ENCODE measurements at places on chromosomes 5 and 9. TPM values are rescaled to one million over a fixed set of nuclear protein-coding genes. Genes with fewer than 3 reads are reported as not detected.

The MYMK gene
- total RNA-seq = not detected

The ANKRD20A1 gene
- 1.2 TPM for total RNA-seq

The SEMA6A gene
- 0.24 TPM for total RNA-seq

The CFAP157 gene
- total RNA-seq = not detected

The ZNF883 gene
- total RNA-seq = 0.24 TPM

The N4BP3 gene
- 3.3 TPM for total RNA-seq

The OBP2B gene
- not detected for total RNA-seq

The FBP1 gene
- total RNA-seq = not detected

GRCh38 chr9:33225319-33226147, 14.4 kb upstream of the SPINK4 start:
- peak overlapping the region; percentile 0 for H3K27ac ChIP-seq
- peak; percentile 92 for DNase-seq
- H3K4me3 ChIP-seq = no peak overlapping the region
- H3K27me3 ChIP-seq = peaks cover 3% of the 10 kb centered on the region
- peaks cover 23% of the 10 kb centered on the region for H3K4me1 ChIP-seq
- H3K36me3 ChIP-seq = no peaks in the 10 kb centered on the region

DNA sequence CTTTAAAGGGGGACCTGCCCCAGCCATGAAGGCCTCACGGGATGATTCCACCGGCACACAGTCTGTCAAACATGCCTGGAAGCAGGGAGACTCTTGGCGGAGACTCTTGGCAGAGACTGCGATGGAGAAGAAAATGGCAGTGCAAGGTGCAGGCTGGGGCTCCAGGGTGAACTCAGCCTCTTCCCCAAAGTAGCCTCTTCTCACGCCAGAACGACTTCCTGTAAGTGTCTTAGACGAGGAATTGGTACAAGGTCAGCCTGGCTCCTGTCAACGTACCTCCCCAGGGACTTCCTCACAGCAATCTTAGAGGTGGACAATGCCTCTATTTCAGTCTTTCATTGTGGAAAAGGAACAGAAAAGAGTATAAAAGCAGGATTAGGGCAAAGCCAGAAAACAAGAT, 109.3 kb downstream of the UGCG start:
- no peaks in the 10 kb centered on the region for H3K36me3 ChIP-seq
- peaks cover 22% of the 10 kb centered on the region for H3K4me1 ChIP-seq
- no peak overlapping the region for H3K4me3 ChIP-seq
- H3K27me3 ChIP-seq = peaks cover 28% of the 10 kb centered on the region

- no peaks in the 10 kb centered on the region for H3K27me3 ChIP-seq
- H3K27ac ChIP-seq = peak overlapping the region; percentile 99
- peaks cover 52% of the 10 kb centered on the region for H3K4me1 ChIP-seq
- peak overlapping the region; percentile 100 for H3K4me3 ChIP-seq
Observed at GRCh38 chr9:5629312-5630080, 589 bp downstream of the RIC1 start.

DNA sequence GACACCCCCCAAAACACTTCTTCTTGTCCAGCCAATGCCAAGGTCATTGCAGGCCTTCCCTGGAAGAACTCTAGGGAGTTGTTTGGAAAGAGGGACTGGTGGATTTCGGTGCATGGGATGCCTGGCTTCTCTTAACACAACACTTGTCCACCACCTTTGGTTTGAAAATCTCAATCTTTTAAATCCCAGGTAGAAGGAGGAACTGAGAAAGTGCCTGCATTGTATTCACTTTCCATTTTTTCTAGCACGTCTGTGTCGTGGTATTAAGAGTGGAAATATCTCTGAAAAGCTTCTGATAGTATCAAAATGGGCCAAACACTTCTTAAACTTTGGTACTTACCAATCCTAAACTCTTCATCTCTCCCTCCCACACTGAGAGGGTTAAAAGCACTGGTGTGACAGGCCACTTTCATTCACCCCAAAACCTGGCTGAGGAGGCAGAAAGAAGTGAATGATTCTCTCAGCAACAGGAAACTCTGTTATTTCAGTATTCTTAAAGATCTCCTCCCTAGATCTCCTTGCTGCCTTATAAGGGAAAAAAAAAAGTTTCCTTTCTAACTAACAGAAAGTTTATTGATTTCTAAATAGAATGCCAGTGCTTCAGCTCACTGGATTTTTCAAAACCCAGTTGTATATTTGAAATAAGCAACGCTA, 3.9 kb upstream of the NFIB start:
- H3K27me3 ChIP-seq = peaks cover 69% of the 10 kb centered on the region
- H3K4me3 ChIP-seq = no peak overlapping the region
- H3K27ac ChIP-seq = no peak overlapping the region
- no peak for DNase-seq

GRCh38 chr5:167578977-167579692, 712.3 kb upstream of the WWC1 start:
- H3K27ac ChIP-seq = no peak overlapping the region
- H3K4me1 ChIP-seq = no peaks in the 10 kb centered on the region
- H3K27me3 ChIP-seq = peaks cover 6% of the 10 kb centered on the region
- H3K4me3 ChIP-seq = no peak overlapping the region

DNA sequence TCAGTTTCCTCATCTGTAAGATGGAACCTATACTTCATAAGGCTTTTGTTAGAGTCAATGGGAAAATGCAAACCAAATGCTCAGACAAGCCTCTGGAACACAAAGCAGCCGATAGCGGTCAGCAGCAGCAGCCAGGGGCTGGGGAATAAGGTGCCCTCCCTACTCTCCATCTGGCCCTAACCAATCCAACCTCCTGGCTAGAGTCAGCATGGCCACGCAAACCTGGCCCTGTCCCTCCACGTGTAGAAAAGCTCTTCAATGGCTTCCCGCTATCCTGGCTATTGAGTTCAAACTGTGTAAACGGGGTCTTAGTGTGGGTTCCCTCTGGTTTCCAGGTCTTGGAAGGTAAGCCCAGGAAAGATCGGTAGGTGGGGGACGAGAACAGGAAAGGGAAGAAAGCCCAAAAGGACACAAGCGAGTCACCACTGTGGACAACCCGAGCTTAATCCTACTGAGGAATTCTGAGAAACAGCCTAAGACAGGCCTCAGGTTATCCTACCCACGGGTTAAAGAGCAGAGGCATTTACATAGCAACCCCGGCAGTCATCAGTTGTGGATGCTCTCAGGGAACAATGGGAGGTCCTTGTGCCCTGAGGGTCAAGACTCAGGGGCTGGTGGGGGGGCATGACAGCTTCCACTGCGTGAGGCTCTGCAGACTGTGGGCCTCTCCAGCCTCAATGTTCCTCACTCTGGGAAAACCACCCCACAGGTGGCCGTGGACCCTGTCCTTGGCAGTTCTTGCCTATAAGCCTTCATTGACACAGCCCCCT, 30.9 kb downstream of the FABP6 start:
- no peak for DNase-seq
- H3K27me3 ChIP-seq = peaks cover 2% of the 10 kb centered on the region
- no peaks in the 10 kb centered on the region for H3K4me1 ChIP-seq
- H3K27ac ChIP-seq = no peak overlapping the region
- H3K36me3 ChIP-seq = no peaks in the 10 kb centered on the region

GRCh38 chr5:142829801-142830220, 59.6 kb downstream of the ARHGAP26 start:
- H3K4me3 ChIP-seq = no peak overlapping the region
- DNase-seq = no peak
- H3K36me3 ChIP-seq = peaks cover 2% of the 10 kb centered on the region

DNA sequence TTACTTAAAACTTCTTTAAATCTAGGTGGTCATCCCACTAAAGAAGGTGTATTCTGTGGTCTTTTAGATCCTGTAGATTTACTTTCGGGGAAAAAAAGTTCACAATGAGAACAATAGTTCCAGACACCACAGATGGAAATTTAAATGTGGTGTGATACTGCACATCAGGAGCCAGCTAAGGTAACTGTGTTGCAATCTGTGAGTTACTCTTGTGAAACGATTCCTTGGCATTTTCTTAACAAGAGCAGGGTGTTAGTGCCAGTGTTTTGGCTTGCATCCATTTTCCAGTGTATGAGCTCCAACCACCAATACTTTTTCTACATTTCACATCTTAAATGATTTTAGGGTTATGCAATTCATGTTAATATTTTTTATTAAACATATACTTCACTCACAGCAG, 674.5 kb downstream of the CETN3 start:
- H3K4me1 ChIP-seq = no peaks in the 10 kb centered on the region
- H3K27me3 ChIP-seq = no peaks in the 10 kb centered on the region
- DNase-seq = no peak
- no peak overlapping the region for H3K27ac ChIP-seq

GRCh38 chr9:21684831-21685362, 117.5 kb upstream of the MTAP start:
- H3K27me3 ChIP-seq = no peaks in the 10 kb centered on the region
- peak overlapping the region; percentile 17 for H3K4me3 ChIP-seq
- no peak for DNase-seq
- no peaks in the 10 kb centered on the region for H3K36me3 ChIP-seq

DNA sequence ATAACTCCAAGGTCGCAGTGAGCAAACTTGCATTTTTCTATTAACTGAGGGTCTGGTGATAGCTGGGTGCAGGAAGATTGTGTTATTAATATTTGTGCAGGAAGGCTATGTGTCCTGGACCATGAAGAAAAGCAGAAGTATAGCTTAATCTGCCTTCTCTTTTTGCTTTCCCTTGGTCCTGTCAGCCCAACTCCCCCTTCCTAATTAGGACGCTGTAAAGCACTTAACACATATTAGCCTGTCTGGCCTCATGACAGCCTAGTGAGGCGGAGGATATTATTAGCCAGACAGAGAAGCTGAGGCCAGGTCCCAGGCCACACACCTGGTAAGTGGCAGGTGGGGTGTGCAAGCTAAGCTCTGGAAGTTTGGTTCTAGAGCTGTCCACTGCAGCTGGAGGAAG, 29.5 kb downstream of the SLC46A2 start:
- no peak for DNase-seq
- H3K27me3 ChIP-seq = no peaks in the 10 kb centered on the region
- H3K4me3 ChIP-seq = no peak overlapping the region
- no peak overlapping the region for H3K27ac ChIP-seq

DNA sequence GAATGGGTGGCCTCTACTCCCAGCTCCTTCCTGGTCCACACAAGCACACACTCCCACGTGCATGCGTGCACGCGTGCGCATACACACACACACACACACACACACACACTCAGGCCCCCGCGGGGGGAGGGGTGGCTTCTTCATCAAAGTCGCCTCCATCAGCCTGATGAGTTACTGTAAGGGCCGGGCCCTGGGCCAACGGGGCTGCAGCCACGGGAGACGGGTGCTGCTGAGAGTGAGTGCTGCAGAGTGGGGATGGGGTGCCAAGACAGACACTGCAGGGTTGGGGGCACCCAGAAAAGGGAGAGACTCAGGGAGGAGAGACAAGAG, 18.1 kb downstream of the CNTFR start:
- no peak overlapping the region for H3K4me3 ChIP-seq
- no peaks in the 10 kb centered on the region for H3K4me1 ChIP-seq
- H3K36me3 ChIP-seq = no peaks in the 10 kb centered on the region
- H3K27me3 ChIP-seq = peaks cover 18% of the 10 kb centered on the region
- no peak overlapping the region for H3K27ac ChIP-seq
- no peak for DNase-seq

GRCh38 chr9:18077941-18078678, 395.8 kb upstream of the ADAMTSL1 start:
- H3K27ac ChIP-seq = no peak overlapping the region
- DNase-seq = no peak
- no peaks in the 10 kb centered on the region for H3K36me3 ChIP-seq
- H3K4me3 ChIP-seq = no peak overlapping the region
- no peaks in the 10 kb centered on the region for H3K4me1 ChIP-seq

GRCh38 chr5:50744776-50745175, 78.3 kb downstream of the PARP8 start:
- peak overlapping the region; percentile 91 for H3K27ac ChIP-seq
- peak overlapping the region; percentile 90 for H3K4me3 ChIP-seq
- H3K36me3 ChIP-seq = peaks cover 11% of the 10 kb centered on the region
- DNase-seq = no peak
- H3K27me3 ChIP-seq = no peaks in the 10 kb centered on the region

- H3K27ac ChIP-seq = no peak overlapping the region
- no peak for DNase-seq
- no peak overlapping the region for H3K4me3 ChIP-seq
- peaks cover 13% of the 10 kb centered on the region for H3K36me3 ChIP-seq
Observed at GRCh38 chr9:110131499-110131898, 76.5 kb downstream of the C9orf152 start.

DNA sequence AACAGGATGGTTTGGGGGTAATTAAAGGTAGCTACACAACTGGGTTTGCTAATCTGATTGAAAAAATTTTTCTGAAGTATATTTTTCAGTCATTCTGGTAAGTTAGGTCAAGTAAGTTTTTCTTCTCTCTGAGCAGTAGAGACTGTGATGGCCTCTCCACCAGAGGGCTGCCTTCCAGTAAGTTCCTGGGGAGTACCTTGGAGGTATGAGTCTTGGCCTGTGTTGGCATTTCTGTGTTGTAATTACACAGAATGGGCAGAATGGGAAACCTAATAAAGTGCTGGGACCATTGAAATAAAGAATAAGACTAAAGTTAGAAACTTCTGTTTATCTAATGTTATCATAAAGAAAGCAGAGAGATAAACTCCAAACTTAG, 430.8 kb downstream of the ARHGEF28 start:
- peaks cover 7% of the 10 kb centered on the region for H3K27me3 ChIP-seq
- H3K36me3 ChIP-seq = no peaks in the 10 kb centered on the region
- no peak overlapping the region for H3K27ac ChIP-seq
- no peak overlapping the region for H3K4me3 ChIP-seq
- H3K4me1 ChIP-seq = no peaks in the 10 kb centered on the region
- no peak for DNase-seq

DNA sequence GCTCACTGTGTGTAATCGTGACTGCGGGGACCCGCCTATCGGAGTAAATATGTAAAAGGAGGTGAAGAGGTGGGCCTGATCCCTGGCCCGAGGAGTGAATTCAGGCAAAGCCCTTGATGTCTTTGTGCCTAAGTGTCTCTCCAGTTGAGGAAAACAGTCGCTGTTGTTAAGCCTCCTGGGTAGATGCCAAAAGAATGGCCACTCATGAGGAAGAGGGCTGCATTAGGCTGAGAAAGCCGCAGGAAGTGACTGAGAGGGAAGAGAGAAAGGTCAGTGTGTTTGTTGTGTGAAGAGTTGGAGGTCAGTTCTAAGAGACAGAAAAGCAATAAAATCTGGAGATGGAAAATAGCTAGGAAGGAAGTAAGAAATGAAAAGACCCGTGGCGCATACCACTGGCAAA, 35.8 kb upstream of the PIP5K1B start:
- H3K4me3 ChIP-seq = no peak overlapping the region
- no peak overlapping the region for H3K27ac ChIP-seq
- peaks cover 17% of the 10 kb centered on the region for H3K4me1 ChIP-seq
- H3K36me3 ChIP-seq = no peaks in the 10 kb centered on the region
- peaks cover 1% of the 10 kb centered on the region for H3K27me3 ChIP-seq

DNA sequence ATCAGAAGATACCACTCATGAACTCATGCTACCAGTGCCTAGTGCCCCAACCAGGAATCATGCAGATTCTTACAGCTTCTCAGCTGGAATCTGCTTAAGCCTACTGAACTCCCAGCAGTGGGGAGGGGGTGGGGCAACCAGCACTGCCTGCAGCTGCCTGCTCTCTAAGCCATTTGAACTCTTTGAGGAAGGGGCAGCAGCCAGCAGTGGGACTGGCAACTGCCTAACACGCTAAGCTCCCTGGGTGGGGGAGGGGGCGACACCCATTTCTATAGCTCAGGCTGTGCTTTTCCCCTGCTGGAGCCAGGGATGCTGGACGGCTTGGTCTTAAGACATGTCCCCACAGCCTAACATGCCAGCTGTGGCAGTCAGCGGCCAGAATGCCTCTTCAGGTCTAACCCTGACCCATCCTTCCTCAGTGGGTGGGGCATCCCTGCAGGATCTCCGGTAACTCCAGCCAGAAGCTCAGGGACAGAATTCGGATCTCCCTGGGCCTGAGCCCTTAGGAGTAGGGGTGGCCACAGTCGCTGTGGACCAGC, 889.7 kb downstream of the CDH9 start:
- H3K27me3 ChIP-seq = no peaks in the 10 kb centered on the region
- H3K36me3 ChIP-seq = no peaks in the 10 kb centered on the region
- no peaks in the 10 kb centered on the region for H3K4me1 ChIP-seq
